ENCODE measurements at places on chromosomes 3 and 15. TPM values are rescaled to one million over a fixed set of nuclear protein-coding genes. Genes with fewer than 3 reads are reported as not detected.

The LIPH gene
- total RNA-seq = not detected

The POLQ gene
- 10.8 TPM for total RNA-seq

The GPR62 gene
- 0.15 TPM for total RNA-seq

GRCh38 chr15:32878342-32878741 lies 160.5 kb downstream of the GREM1 start:
- peaks cover 15% of the 10 kb centered on the region for H3K4me1 ChIP-seq
- no peaks in the 10 kb centered on the region for H3K36me3 ChIP-seq
- no peaks in the 10 kb centered on the region for H3K27me3 ChIP-seq
- no peak overlapping the region for H3K4me3 ChIP-seq
- peak; percentile 26 for DNase-seq

DNA sequence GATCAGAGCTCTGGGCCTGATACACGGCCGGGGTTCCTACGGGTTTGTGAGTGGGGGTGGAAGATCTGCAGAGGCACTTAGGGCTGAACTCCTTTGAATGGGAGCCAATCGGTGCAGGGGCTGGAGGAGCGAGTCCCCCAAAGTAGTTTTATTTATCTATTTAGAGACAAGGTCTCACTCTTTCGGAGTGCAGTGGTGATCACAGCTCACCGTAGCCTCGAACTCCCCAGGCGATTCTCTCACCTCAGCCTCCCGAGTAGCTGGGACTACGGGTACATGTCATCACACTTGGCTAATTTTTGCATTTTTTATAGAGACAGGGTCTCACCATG lies 1.6 kb upstream of the CELSR3 start:
- no peaks in the 10 kb centered on the region for H3K36me3 ChIP-seq
- DNase-seq = no peak
- no peak overlapping the region for H3K27ac ChIP-seq
- no peak overlapping the region for H3K4me3 ChIP-seq
- H3K4me1 ChIP-seq = peaks cover 6% of the 10 kb centered on the region

GRCh38 chr3:50337175-50337861 lies 3.3 kb downstream of the RASSF1 start:
- peak overlapping the region; percentile 95 for H3K27ac ChIP-seq
- no peaks in the 10 kb centered on the region for H3K36me3 ChIP-seq
- H3K4me3 ChIP-seq = peak overlapping the region; percentile 85
